ENCODE measurements at places on chromosomes 16 and 17. TPM values are rescaled to one million over a fixed set of nuclear protein-coding genes. Genes with fewer than 3 reads are reported as not detected.

The PDF gene
- 6.0 TPM for polyA plus RNA-seq

The HSD3B7 gene
- polyA plus RNA-seq, result 1.5 TPM

The NXPH3 gene
- polyA plus RNA-seq, result 2.4 TPM

The PRAC1 gene
- not detected for polyA plus RNA-seq

The BLMH gene
- 53.7 TPM for polyA plus RNA-seq

The KIF2B gene
- polyA plus RNA-seq, result not detected

The SSTR5 gene
- polyA plus RNA-seq, result not detected

The PRR15L gene
- not detected for polyA plus RNA-seq

The HASPIN gene
- 0.32 TPM for polyA plus RNA-seq

The GRAP gene
- polyA plus RNA-seq, result 2.3 TPM

The CDK10 gene
- 126 TPM for polyA plus RNA-seq

The LRRC59 gene
- 67.2 TPM for polyA plus RNA-seq

The CD300E gene
- not detected for polyA plus RNA-seq

The CHST6 gene
- not detected for polyA plus RNA-seq

The MON1B gene
- 12.2 TPM for polyA plus RNA-seq

The KRTAP4-9 gene
- not detected for polyA plus RNA-seq

The IL32 gene
- not detected for polyA plus RNA-seq

The SEPTIN12 gene
- polyA plus RNA-seq, result 4.7 TPM

The CD68 gene
- not detected for polyA plus RNA-seq

The SPIRE2 gene
- 45.0 TPM for polyA plus RNA-seq

The DLX3 gene
- polyA plus RNA-seq, result not detected

The ZNF688 gene
- polyA plus RNA-seq, result 26.9 TPM

The SEPTIN1 gene
- not detected for polyA plus RNA-seq

The TNFRSF17 gene
- not detected for polyA plus RNA-seq

Data from neural cell (in vitro differentiated cells).